ENCODE measurements at places on chromosomes 12 and 14.

DNA sequence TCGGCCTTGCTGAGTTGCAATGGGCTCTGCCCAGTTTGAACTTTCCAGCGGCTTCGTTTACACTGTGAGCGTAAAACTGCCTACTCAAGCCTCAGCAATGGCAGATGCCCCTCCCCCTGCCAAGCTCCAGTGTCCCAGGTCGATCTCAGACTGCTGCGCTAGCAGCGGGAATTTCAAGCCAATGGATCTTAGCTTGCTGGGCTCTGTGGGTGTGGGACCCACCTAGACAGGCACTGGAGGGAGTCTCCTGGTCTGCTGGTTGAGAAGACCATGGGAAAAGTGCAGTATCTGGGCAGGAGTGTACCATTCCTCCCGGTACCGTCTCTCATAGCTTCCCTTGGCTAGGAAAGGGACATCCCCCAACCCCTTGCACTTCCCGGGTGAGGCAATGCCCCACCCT lies 88.2 kb downstream of the KLHL28 start:
- DNase-seq, result no peak

- DNase-seq, result no peak
Measured at GRCh38 chr14:105160776-105161175, 7.8 kb downstream of the JAG2 start.

DNA sequence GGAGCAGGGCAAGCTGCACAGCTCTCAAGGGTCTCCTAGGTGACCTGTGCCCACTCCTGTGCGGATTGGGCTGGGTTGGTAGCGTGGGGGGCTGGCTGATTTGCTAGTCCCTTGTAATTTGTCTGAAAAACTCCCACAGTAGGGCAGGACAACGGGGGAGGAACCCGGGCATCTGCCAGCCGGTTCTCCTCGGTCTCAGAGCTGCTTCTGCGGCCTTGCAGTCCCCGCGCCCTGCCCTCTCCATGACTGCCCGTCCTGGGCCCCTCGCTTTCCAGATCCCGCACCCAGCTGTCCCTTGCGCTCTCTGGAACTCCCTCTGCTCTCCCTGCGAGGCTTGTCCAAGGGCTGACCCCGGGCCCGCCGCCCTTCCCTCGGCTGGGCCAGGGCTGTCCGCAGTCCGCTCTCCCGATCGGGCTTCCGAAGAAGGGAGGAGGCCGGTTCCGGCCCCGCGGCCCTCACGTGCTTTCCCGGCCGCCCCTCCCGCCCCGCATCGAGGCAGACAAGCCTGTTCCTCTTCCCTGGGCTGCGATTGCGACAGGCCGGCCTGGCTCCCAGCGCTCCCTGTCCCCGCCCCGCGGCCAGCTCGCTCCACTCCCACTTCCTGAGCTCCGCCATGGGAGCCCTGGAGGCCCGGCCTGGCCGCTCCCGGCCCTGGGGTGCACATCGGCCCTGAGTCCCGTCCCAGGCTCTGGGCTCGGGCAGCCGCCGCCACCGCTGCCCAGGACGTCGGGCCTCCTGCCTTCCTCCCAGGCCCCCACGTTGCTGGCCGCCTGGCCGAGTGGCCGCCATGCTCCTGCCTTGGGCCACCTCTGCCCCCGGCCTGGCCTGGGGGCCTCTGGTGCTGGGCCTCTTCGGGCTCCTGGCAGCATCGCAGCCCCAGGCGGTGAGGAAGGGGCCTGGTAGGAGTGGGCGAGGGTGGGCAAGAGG lies at the start of gene LTBR:
Gene LTBR, plus strand, starts transcription at position 591 of the 927 bp plus-strand sequence. Its CDS starts 197 bp downstream, at position 788.
- DNase-seq, result no peak

DNA sequence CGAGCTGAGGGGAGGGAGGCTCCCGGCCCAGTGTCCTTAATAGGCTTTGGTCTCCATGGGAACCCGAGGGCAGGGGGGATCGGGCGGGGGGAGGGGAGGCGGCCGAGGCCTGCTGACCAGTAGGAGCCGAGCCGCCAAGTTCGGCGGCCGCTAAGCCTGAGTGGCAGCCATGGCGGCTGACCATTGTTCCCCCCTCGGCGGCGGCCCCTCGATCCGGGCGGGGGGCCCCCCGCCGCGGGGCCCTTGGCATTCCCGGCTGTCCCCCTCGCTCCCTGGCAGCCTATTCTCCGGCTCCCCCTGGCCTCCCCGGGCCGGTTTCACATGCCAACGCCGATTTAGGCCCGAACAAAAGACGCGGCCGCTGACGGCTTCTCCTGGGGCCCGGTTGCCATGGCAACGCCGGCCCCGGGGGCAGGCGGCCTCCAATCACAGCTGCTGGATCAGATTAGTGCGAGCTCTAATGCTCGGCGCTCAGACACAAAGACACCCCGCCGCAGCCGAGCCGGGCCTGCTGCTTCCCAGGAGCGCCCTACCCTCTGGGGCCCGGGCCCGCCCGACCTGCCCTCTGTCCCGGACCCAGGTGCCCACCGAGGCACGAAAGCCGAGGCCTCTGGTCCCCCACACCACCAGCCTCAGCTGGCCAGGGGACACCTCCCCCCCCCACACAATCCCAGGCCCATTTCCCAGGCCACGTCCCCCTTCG lies 7.3 kb downstream of the MSI1 start:
- no peak for DNase-seq

DNA sequence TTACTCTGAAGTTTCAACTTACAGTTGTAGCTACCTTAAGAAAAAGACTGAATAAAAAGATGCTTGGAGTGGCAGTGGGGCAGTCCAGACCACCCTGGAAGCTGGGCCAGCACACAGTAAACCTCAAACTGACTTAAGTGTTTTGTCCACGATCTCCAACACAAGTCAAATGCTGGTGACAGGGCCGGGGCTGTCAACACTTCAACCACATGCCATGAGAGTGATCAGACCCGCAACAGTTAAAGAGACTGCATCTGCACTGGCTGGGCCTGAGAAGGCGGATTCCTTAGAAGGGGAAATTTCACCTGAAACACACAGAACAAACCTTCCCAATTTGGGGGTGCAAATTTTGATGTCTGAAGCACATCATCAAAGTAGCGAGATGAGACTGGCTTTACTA lies 223.5 kb upstream of the CAND1 start:
- DNase-seq, result no peak
